ENCODE measurements at places on chromosomes 3 and 15. TPM values are rescaled to one million over a fixed set of nuclear protein-coding genes. Genes with fewer than 3 reads are reported as not detected.

DNA sequence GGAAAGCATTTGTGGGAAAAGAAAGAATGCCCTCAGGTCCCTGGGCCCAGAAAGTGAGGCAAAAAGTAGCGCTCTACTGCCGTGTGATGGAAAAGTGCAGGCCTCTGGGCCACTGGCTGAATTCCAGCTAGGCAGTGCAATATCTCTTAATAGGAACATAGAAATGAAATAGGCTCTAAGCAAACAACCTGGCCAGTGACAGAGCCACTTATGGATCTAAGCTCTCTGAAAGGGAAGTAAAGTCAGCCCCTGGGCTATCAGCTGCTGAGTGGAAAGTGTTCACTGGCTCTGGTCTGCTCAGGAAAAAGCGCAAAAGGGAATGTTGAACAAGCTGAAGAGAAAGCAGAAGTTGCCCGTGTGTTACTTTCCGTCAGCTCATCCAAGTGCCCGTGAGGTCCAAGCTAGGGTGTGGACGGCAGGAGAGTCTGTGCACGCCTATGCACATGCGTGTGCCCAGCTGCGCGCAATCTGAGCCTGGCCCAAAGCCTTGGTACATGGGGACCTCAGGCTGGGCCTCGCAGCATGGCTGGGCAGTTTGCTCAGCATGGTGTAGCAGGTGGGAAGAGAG, 74.0 kb upstream of the RAD18 start:
- DNase-seq: no peak

GRCh38 chr3:176795891-176796290, 401.4 kb downstream of the TBL1XR1 start:
- DNase-seq: no peak

GRCh38 chr3:133535971-133536881, 37.3 kb upstream of the CDV3 start:
- peak; percentile 91 for DNase-seq

- DNase-seq: no peak
Observed at GRCh38 chr3:117885011-117885441, 1149.6 kb downstream of the IGSF11 start.

GOLGA6D gene
- not detected for total RNA-seq
